Endodermal cell (in vitro differentiated cells): ENCODE measurements at places on chromosomes 2 and 18. TPM values are rescaled to one million over a fixed set of nuclear protein-coding genes. Genes with fewer than 3 reads are reported as not detected.
A peak's percentile ranks its signal among the peaks of the same experiment; 100 is the strongest.

DNA sequence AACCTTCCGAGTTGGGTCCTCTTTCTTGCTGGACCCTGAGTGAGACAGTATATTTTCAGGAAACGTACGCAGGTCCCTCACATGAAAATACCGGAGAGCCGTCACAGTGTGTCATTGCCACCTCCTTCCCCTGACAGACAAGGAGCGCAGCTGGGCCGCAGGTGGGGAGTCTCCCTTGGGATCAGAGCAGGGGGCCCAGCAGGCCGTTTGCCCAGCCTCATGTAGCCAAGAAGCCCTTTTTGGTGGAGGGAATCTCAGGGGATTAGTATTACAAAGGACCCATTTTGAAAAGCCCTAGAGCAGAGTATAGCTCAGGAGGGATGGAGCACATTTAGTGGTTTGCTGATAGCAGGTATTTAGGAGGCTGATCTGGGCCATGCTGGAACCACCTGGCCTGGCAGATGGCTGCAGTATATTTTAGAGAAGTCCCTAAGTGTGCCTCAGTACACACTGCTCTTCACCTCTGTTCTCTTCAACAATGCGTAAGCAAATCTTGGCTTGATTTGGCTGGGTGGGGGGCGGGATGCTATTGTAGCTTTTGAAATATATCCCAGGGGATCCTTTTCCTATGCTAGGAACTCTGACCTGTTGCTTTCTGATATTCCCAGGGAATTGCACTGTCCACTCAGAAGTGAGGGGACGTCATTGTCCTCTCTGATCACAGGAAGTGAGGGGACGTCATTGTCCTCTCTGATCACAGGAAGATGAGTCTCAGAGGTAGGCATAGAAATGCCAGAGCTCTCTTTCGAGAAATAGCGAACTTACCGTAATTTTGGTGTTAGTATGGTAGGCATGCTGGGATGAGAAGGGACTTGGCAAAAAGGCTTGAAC lies 171.9 kb downstream of the HRH4 start:
- no peak overlapping the region for H3K4me3 ChIP-seq
- H3K27ac ChIP-seq, result no peak overlapping the region
- DNase-seq, result no peak
- no peaks in the 10 kb centered on the region for H3K4me1 ChIP-seq
- H3K27me3 ChIP-seq, result no peaks in the 10 kb centered on the region
- H3K36me3 ChIP-seq, result no peaks in the 10 kb centered on the region

DNA sequence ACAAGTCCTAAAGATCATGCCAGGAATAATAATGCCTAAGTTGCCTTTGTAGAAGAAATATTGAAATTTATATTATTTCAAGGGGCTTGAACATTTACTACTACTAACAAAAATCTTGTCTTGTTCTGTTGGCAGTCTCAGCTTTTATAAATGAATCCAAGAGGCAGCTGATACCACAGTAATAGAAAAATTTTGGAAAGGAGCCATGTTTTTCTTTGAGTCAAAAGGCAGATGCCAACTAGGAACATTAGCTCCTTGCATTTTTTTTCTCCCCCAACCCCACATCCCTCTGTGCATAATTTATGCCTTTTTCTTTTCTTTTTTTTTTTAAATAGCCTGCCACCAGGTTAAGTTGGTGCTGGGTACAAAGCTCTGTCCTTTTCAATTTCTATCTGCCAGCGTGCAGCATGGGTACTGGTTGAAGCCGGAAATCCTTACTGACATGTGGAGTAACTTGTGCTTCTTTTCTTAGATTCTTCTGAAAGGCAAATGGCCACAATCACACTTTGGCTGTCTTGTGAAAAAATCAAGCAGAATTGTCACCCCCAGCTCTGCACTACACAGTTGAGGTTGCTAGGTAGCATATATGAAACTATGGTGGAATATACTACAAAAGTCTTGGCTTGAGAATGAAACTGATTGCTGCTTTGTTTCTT lies 98.8 kb downstream of the RHBDD1 start:
- no peak overlapping the region for H3K4me3 ChIP-seq
- DNase-seq, result no peak
- no peaks in the 10 kb centered on the region for H3K4me1 ChIP-seq

GRCh38 chr2:20524412-20525040 lies 77.7 kb downstream of the RHOB start:
- peak; percentile 82 for DNase-seq
- H3K27me3 ChIP-seq, result peaks cover 23% of the 10 kb centered on the region
- no peaks in the 10 kb centered on the region for H3K36me3 ChIP-seq
- no peak overlapping the region for H3K27ac ChIP-seq

GRCh38 chr2:70939001-70939838 lies 3.5 kb downstream of the ATP6V1B1 start:
- H3K27ac ChIP-seq, result no peak overlapping the region
- H3K27me3 ChIP-seq, result peaks cover 47% of the 10 kb centered on the region
- no peaks in the 10 kb centered on the region for H3K36me3 ChIP-seq
- H3K4me3 ChIP-seq, result no peak overlapping the region

DNA sequence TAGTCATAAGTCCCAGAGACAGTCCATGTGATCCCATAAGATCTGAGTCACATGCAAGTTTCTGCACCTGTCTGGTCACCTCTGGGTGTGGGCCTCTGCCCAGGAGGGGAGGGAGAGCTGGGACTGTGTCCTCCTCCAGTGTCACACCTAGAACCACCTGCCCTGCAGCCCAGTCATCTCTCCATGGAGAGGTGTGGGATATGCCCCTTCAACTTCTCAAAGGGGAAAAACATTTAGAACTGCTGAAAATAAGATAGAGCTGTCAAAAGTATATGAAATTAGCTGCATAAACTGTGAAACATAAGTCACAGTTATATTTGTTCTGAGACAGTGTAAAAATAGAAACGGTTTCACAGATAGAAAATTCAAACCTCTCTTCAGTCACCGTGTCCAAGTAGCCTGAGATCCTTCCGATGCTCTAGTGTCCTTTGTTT lies 55.4 kb downstream of the NGEF start:
- H3K27me3 ChIP-seq, result no peaks in the 10 kb centered on the region
- no peaks in the 10 kb centered on the region for H3K4me1 ChIP-seq
- no peak overlapping the region for H3K27ac ChIP-seq
- no peak overlapping the region for H3K4me3 ChIP-seq
- H3K36me3 ChIP-seq, result no peaks in the 10 kb centered on the region
- no peak for DNase-seq

Gene ECEL1
- 1.6 to 2.8 TPM (median 2.4 TPM) in 3 replicates for total RNA-seq

DNA sequence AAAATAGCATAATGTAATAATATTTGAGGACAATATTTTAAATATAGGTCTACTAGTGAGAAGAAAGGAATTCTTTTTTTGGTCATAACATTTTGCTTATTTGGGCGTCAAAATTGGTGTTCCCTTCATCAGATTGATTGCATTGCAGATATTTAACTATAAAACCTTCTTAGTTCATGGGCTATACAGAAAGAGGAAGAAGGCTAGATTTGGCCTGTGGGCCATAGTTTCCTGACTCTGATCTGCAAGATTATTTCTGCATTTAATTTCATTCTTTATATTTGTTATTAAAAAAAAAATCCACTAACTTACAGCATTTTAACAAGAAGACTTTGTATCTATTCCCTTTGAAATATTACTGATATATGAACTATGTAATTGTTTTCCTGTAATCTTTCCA lies 31.9 kb downstream of the PIKFYVE start:
- peaks cover 59% of the 10 kb centered on the region for H3K27me3 ChIP-seq
- no peak overlapping the region for H3K27ac ChIP-seq
- H3K36me3 ChIP-seq, result peaks cover 73% of the 10 kb centered on the region
- H3K4me3 ChIP-seq, result no peak overlapping the region

- H3K36me3 ChIP-seq, result no peaks in the 10 kb centered on the region
- no peak overlapping the region for H3K4me3 ChIP-seq
- no peaks in the 10 kb centered on the region for H3K27me3 ChIP-seq
- H3K4me1 ChIP-seq, result peaks cover 5% of the 10 kb centered on the region
- no peak overlapping the region for H3K27ac ChIP-seq
These were observed 40.1 kb upstream of the APCDD1 start for GRCh38 chr18:10414293-10414842.

Gene COL4A4
- total RNA-seq, result 1.9 to 2.9 TPM (median 2.9 TPM) in 3 replicates

Gene LIPT1
- 7.6 and 8.0 TPM in 2 replicates for total RNA-seq

DNA sequence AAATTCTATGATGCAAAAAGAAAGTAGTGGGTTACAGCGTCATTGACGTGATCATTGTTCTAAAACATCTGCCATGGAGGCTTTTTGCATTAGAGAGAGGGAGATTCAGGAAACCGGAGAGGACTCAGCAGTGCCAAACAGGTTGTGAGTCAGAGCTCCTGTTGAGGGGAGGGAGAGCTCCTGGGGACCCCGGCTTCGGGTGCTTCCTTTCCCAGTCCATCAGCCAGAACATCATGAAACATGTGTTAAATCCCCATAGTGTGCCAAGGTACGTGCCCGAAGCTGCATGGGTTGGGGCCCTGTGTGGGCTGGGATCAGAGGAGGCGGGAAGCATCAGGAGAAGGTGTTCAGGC lies 791 bp upstream of the CYRIA start:
- no peaks in the 10 kb centered on the region for H3K36me3 ChIP-seq
- peaks cover 68% of the 10 kb centered on the region for H3K27me3 ChIP-seq
- no peaks in the 10 kb centered on the region for H3K4me1 ChIP-seq
- no peak overlapping the region for H3K27ac ChIP-seq
- peak; percentile 65 for DNase-seq

Gene PAX8
- total RNA-seq, result 0.11 to 0.17 TPM in 2 of 3 replicates, not detected in the other

Gene PSMA8
- total RNA-seq, result not detected in 3 replicates

DNA sequence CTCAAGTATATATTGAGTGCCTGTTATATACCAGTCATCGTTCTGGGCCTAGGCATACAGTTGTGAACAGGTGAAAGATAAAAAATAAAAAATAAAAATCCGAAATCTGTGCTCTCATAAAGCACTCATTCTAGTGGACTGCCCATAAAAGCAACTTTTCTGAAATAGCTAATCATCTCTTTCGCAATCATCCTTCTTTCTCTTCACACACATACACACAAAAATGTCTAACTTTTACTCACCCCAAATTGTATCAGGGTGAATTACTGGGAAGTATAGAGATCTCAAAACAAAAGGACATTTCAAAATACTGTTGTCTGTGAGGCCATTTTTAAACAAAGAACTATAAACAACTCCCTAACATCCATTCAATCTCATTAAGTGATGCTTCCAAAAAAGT lies 29.6 kb upstream of the ORC2 start:
- no peak overlapping the region for H3K27ac ChIP-seq
- no peak overlapping the region for H3K4me3 ChIP-seq
- DNase-seq, result no peak
- H3K27me3 ChIP-seq, result no peaks in the 10 kb centered on the region
- no peaks in the 10 kb centered on the region for H3K4me1 ChIP-seq

Gene ASB1
- 30.7 to 43.1 TPM (median 39.6 TPM) in 3 replicates for total RNA-seq

Gene ADGRF3
- 0.26 to 0.93 TPM (median 0.48 TPM) in 3 replicates for total RNA-seq

Gene CERKL
- 0.31 TPM in 1 of 2 replicates, not detected in the other for total RNA-seq

- peaks cover 7% of the 10 kb centered on the region for H3K36me3 ChIP-seq
- H3K27ac ChIP-seq, result no peak overlapping the region
- H3K4me1 ChIP-seq, result no peaks in the 10 kb centered on the region
- no peak for DNase-seq
- no peak overlapping the region for H3K4me3 ChIP-seq
These were observed 29.2 kb downstream of the UNC50 start for GRCh38 chr2:98637401-98638147.

GRCh38 chr2:11631462-11631861 lies 38.5 kb downstream of the NTSR2 start:
- H3K4me1 ChIP-seq, result no peaks in the 10 kb centered on the region
- no peak for DNase-seq
- H3K36me3 ChIP-seq, result peaks cover 96% of the 10 kb centered on the region
- H3K4me3 ChIP-seq, result no peak overlapping the region
- no peaks in the 10 kb centered on the region for H3K27me3 ChIP-seq

DNA sequence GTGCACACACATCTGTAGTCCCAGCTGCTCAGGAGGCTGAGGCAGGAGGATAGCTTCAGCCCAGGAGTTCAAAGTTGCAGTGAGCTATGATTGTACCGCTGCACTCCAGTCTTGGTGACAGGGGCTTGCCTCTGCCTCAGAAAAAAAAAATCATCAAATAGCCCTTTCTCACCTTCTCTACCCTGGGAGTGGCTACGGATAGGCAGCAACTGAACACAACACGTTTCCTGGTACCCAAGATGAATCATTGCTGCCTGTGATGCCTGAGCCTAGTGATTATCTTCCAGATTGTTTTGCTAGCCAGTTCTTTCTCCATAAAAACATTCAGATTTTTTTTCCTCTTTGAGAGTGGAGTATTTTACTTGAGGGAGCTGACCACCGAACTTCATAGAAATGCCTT lies 13.5 kb downstream of the INPP4A start:
- no peak for DNase-seq
- no peaks in the 10 kb centered on the region for H3K27me3 ChIP-seq
- H3K36me3 ChIP-seq, result peaks cover 53% of the 10 kb centered on the region
- H3K4me1 ChIP-seq, result peaks cover 2% of the 10 kb centered on the region

GRCh38 chr18:57209713-57210106 lies 62.8 kb downstream of the BOD1L2 start:
- H3K4me3 ChIP-seq, result peak overlapping the region; percentile 63
- peaks cover 34% of the 10 kb centered on the region for H3K4me1 ChIP-seq
- H3K36me3 ChIP-seq, result no peaks in the 10 kb centered on the region
- DNase-seq, result no peak
- no peaks in the 10 kb centered on the region for H3K27me3 ChIP-seq
- no peak overlapping the region for H3K27ac ChIP-seq

Gene CHMP1B
- 35.3 TPM in 2 replicates for total RNA-seq
